ENCODE measurements at places on chromosomes 4 and X. TPM values are rescaled to one million over a fixed set of nuclear protein-coding genes. Genes with fewer than 3 reads are reported as not detected.

- no peak for DNase-seq
Observed at GRCh38 chr4:61741327-61742096, 541.4 kb downstream of the ADGRL3 start.

DNA sequence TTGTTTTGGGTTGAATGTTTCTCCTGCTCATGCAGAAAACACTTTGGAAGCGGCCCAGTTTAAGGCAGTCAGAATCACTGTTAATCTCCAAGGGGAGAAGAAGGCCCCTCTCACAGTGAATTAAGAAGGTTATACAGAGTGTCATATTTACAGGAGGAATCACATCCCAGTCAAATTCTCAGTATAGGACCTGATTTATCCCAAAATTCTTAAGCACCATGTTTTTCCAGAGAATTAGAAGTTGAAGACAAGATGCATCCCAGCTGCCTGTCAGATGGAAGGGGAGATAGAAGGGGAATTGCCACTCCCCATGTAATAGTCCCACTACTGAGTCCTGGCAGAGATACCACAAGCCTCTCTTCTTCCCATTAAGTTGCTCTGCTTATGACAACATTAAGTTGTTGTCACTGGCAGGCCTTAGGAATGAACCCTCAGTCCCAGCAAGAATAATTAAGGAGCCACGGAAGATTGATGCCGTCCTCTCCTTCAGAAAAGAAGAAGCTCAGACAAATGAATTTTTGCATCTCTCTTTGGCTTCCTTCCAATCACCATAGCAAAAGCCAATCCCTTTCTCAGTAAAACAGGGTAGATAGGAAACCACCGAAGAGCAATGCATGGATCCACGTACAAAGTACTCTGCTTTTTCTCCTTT is 138.4 kb downstream of the LDB2 start:
- no peak for DNase-seq

DNA sequence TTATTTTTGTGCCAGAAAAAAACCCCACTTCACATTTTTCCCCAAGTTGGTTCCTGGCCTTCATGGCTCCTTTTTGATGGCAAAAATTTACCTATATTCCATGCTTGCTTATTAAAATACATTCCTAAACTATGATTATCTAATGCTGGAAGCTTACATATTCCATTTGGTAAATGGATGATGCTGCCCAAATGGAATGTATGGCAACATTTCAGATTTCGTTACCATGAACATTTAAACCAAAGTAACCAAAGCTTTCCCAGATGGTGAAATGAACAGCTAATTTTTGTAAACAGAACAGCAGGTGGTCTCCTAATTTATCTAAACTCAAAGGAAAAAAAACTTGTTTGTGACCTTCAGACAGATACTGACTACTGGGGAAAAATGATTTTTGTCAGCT is 110.8 kb upstream of the TEX13A start:
- no peak for DNase-seq

DNA sequence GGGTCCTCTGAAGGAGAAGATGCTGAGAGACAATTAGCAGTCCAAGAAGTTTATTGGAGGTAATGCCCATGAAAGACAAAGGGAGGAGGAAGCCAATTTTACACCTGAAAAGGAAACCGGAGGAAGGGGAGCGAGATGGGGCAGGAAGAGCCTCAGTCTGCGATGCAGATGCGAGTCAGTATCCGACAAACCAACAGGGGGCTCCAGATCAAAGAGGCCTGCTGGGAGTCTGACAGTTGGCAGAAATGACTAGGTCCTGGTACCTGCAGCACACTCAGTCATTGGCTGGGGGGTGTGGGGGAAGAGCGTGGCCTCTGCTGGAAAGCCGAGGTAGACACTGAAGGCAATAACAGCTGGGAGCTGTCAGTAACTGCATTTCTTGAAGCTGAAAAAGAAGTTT is 231.1 kb upstream of the CENPE start:
- DNase-seq, result no peak

- DNase-seq, result no peak
Observed at GRCh38 chrX:128891554-128891953, 631.7 kb downstream of the SMARCA1 start.

- DNase-seq, result no peak
Observed at GRCh38 chr4:56681158-56681852, at the start of gene HOPX. TSS of gene HOPX (minus strand) at chr4:56681296. CDS start at chr4:56657816, 23,480 bp downstream.

DNA sequence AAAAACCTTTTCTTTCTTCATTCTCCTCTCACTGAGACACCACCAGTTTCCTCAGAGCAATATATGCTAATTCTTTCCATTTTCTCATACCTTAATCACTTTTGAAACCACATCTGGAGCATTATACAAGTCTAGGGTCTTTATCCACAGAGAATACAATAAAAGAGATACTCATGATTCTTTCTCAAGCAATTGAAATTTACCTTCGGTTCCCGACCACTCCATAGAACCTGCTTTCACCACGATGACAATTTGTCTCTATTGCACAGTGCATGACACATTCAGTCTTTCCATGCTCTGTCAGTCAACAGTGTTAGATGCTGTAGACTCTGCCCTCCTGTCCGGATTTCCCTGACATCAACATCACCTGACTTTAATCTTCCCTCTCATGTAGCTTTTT is 409.3 kb upstream of the NWD2 start:
- no peak for DNase-seq

DNA sequence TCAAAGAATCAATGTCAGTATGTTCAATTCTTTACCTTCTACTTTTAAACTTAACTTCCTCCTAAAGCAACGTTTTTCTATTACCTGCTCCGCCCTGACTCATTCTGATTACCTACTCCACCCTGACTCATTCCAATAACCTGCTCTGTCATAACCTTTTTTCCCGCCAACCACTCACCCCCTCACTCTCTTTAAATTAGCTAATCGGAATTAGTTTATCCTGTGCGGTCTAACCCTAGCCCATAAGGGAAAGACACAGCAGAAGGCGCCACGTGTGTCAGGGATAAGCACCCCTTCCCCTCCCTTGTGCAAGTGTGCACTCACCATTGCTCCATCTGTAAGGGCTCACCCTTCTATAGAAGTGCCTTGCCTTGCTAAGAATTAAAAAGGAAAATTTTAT is 64.4 kb downstream of the EIF4E start:
- no peak for DNase-seq

DNA sequence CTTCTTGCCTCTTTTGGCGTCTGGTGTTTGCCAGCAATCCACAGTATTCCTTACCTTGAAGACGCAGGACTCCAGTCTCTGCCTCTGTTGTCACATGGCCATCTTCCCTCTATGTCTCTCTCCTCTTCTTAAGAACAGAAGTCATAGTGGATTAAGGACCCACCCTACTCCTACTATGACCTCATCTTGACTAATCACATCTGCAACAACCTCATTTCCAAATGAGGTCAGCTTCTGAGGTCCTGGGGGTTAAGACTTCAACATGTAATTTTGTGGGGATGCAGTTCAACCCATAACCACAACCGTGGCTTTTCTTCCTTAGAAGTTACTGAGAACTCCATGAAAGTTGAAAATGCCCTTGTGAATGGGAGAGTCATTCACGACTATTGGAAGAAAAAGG is 23.3 kb downstream of the TLR8 start:
- DNase-seq, result no peak

DNA sequence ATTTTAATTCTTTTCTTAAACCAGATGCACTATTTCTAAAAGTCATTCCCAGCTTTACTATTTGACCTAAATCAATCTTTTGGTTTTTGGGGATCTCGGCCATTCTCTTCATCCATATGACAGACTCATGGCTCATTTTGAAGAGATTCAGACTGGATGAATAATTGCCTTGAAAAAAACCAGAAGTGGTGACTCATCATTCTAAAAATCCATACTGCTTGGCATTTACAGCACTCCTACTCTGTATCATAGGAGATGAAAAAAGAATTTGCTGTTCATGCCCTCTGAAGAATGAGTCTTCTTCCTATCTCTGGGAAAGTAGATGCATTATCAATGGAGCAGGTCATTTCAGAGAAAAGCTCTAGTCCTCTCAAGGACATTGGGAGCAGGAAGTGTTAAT is 220.5 kb upstream of the RPS6KA3 start:
- no peak for DNase-seq

DNA sequence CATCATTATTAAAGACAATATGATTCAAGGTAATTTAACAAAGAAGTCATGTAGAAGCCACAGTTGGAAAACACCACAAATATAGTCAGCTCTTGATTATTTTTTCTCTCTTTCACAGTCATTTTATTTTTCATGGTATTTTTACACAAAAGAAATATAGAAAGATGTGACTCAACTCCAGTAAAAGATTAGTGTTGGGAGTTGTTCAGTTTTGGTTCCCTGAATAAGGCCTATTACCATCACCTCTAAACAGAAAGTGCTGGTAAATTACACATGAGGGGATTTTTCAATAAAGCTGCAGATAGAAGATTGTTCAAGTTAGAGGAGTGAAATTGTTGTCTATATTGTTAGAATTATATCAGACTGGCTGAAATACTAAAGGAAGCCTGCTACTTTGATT is 107.0 kb downstream of the DDIT4L start:
- DNase-seq, result no peak

Gene SMIM10
- polyA plus RNA-seq, result 9.5 TPM

Gene IGFBP7
- 444 TPM for polyA plus RNA-seq

Gene NPY2R
- not detected for polyA plus RNA-seq

Gene AKAP14
- polyA plus RNA-seq, result not detected
